ENCODE measurements at places on chromosomes 11 and 22.

GRCh38 chr11:69922596-69923111 is 103.4 kb upstream of the FGF3 start:
- no peak for DNase-seq

DNA sequence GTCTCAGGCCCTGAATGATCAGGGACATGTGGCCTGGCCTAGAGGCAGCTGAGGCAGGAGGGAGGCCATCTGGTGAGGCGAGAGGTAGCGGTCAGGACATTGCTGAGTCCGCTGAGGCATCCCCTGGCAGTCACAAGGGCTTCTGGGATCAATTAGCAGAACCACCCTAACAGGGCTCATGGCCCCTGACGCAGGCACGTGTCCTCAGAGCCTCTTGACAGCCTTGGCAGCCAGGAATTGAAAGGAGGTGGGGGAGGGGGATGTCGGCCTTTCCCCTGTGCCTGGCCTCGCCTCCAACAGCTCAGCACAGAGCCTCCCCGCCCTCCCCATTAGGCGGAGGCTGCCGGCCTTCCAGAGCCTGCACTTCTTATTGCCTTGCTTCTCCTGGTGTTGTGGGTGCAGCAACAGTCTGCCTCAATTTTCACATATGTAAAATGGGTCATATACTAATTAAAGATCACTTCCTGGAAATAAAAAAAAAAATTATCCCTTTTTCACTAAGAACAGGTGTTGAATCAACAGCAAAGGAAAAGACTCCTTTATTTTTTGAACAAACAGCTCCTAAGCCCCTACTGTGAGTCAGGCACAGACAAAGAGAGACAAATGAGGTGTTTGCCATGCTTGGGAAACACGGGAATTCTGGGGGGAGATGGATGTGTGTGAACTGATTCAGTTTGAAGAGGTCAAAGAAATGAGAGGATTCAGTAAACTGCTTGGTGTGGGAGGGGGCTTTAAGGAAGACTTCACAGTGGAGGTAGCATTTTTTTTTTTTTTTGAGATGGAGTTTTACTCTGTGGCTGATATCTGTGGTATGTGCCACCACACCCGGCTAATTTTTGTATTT is 55.3 kb downstream of the NFAM1 start:
- no peak for DNase-seq

- DNase-seq = no peak
Measured at GRCh38 chr11:44096360-44097185, 1.1 kb downstream of the EXT2 start.

DNA sequence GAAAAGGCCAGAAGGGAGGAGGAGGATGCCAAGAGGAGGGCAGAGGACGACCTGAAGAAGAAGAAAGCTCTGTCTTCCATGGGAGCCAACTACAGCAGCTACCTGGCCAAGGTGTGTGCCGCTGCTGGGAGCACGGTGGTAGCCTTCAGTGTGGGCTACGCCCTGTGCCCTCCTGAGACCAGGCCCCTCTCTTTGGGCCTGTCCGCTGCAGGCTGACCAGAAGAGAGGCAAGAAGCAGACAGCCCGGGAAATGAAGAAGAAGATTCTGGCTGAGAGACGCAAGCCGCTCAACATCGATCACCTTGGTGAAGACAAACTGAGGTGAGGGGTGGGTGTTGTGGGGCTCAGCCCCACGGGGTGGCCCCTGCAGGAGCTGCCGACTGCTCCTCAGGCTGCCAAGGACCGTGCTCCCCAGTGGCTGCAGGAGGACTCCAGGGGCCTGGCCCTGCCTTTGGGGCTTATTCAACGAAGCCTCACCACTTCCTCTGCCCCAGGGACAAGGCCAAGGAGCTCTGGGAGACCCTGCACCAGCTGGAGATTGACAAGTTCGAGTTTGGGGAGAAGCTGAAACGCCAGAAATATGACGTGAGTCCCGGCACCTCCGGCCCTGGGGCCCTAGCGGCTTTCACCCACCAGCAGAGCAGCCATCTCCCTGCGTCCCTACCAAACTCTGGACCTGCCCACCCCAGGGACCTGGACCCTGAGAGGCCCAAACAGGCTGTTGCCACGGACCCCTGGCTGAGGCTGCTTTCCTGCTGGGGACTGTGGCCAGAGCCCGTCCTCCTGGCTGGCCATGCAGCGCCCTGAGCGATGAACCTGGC is 12.6 kb upstream of the MRPL23 start:
- no peak for DNase-seq

GRCh38 chr11:12995188-12995587 is 13.9 kb upstream of the RASSF10 start:
- DNase-seq = no peak

- no peak for DNase-seq
Measured at GRCh38 chr11:1307998-1308742, 1.3 kb downstream of the TOLLIP start.

DNA sequence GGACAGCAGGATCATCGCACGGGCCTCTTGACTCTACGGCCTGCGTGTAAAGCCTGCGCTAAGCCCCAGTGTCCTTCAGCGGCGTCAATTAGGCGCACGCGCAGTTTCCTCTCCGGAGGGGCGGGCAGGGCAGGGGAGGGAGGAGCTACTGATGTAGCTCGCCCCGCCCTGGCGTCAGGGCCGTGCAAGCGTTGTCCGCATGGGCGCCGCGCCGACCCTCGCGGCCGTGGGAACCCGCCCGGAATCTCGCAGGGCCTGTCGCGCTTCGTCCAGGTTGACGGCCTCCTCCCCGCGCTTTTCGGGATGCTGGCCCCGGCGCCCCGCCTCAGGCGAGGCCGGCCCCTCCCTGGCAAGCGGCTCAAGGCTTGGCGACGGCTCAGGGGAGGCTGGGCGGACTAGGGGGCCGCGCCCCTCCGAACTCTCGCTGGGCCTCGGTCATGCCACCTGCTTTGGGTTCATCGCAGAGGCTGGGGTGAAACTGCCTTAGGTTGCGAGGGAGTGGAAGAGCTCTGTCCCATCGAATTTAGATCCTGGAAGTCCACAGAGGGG is 61.1 kb downstream of the ST3GAL4 start:
- peak; percentile 39 for DNase-seq

DNA sequence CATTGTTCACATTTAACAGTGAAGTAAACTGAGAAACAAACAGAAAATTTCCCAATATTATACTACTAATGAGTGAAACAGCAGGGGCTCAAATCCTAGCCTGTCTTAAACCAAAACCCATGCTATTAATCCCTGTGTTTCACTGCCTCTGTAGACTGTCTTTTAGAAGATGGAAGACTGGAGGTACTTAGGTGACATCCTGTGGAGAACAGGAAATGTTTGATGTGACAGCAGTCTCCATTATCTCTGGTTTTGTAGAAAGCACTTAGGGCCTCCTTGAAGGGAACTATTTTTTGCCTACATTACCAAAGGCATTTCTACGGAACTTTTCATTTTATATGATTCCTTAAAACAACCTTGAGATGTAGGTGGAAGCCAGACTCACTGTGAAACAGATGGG is 288.1 kb upstream of the SORL1-AS1 start:
- no peak for DNase-seq

- no peak for DNase-seq
Measured at GRCh38 chr11:43396617-43397016, 37.9 kb downstream of the TTC17 start.

DNA sequence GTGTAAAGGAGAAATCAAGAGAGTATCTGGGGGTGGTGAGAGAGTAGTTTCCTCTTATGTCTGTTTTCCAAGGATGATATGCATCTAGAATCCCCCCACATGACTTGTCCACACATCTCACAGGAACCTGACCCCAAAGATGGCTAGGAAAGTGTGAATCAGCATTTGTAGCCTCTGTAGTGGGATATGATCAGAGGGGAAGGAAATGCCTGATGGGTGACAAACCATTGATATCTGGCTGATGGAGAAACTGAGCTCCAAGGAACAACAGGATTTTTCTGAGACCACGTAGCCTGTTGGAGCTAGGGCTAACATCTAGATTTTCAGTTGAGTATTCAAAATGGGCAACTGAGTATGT is 369.4 kb downstream of the DDX10 start:
- no peak for DNase-seq

DNA sequence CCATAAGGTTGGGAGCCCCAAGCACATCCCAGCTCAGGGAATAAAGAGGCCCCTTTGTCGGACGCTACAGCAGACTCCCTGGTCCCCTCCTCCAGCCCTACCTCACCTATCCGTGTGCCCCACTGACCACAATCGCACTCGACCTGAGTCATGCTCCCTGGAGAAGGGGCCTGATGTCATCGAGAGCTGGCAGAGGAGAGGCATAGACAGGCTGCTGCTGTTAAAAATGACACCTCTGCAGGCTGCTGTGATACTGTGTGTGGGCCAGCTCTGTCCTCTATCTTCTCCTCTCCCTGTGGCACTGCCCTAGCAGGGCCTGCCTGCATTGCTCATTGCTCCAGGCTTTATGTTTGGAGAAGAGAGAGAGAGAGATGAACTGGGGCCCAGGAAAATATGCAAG is 123.4 kb upstream of the SYT13 start:
- no peak for DNase-seq

DNA sequence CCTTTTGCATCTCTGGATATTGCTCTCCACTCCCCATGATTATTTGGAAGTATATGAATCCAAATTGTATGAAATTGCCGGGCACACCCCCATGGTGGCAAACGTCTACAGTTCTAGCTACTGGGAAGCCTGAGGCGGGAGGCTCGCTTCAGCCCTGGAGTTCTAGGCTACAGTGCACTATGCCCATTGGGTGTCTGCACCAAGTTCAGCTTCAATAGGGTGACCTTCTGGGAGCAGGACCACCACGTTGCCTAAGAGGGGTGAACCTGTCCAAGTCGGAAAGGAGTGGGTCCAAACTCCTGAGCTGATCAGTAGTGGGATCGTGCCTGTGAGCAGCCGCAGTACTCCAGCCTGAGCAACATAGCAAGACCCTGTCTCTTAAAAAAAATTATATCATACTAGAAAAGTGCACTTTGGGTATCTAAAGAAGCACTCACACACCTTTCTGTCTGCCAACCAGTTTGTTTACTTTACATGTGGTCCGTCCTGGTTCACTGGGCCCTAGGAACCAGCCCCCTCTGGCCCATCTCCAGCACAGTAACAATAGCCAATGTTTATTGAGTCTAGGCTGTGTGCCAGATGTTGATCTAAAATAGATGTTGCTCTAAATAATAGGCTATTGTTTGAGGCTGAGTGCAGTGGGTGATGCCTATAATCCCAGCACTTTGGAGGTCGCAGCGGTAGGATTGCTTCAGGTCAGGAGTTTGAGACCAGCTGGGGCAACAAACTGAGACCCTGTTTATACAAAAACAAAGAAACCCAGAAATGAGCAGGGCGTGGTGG is 16.4 kb upstream of the KAT5 start:
- DNase-seq = no peak

GRCh38 chr11:45622283-45622682 is 43.1 kb downstream of the CHST1 start:
- no peak for DNase-seq

DNA sequence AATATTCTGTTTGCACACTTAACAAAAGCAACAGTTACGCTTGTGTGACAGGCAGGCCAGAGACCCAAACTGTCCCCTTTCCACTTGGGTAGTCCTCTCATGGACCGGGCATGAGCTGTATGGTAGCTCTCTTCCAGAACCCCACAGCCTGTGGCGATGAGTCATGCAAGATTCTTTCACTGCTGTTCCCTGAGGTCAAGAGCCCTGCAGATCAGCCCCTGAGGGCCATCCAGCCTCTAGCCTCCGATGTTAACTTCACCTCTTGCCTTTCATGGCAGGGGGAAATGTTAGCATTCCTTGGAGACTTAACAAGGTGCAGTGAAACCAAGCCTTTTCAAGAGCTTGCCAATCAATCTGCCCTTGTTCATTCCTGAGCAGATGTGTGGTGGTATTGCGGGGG is 63.2 kb upstream of the DEUP1 start:
- DNase-seq = no peak

DNA sequence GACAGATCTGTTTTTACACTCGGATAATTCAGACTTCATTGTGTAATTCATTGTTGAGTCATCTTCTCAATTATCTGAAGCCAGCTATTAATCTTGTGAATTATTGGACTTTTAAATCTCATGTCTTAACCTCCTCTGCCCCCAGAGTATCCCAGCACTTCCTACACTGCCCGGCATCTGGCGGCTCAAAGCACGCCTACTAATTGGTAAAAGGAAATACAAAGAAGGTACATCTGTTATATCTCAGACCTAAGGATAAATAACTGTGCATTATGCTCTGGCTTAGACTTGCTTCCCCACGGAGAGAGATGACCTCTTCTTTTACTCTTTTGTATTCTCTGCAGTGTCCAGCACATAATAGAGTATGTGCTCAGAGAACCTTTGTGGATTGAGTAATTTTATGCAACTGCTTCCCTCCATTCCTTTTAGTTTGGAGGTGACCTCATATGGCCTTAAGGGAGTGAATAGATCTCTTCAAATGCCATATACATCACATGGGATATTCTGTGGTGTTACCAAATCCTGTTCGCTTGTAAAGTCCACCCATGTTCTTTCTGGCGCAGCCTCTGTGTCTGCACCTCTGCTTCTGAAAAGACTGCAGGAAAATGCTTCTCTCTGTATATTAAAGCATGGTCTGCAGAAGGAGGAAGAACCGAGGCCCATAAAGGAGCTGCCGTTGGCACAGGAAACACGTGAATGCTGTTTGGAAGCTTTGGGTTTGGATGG is 125.6 kb upstream of the SORL1-AS1 start:
- no peak for DNase-seq

DNA sequence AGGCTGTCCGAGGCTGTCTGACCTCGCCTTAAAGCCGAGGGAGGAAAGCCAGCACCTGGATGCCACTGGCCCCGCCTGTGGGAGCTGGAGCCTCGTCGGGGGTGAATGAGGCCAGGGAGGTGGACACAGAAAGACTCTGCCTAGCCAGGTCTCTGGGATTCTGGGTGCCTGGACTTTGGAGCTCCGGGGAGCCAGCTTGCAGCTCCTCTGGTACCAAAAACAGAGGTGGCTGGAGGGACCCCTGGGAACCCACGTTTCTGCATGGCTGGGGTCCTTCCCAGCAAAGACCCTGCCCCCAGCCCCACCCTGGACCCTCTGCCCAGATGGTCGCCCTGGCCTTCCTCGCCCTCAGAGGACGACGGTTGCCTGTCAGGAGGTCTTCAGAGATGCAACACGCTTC is 239.7 kb downstream of the BRD1 start:
- no peak for DNase-seq

- no peak for DNase-seq
Measured at GRCh38 chr11:35160246-35160824, 21.4 kb downstream of the CD44 start.

DNA sequence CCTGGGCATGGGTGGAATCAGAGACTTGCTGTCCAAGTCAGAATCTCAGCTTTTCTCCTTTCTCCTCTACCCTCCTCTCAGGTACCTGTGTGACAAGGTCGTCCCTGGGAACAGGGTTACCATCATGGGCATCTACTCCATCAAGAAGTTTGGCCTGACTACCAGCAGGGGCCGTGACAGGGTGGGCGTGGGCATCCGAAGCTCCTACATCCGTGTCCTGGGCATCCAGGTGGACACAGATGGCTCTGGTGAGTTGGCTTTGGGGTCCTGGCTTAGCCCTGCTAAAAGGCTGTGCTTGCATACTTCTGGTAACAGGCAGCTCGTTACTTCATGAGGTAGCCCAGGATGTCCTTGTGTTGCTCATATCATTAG is 10.7 kb downstream of the MCM5 start:
- no peak for DNase-seq

GRCh38 chr22:31343235-31344191 is 2.6 kb downstream of the PATZ1 start:
- no peak for DNase-seq

GRCh38 chr22:48654492-48654891 is 1173.2 kb downstream of the BRD1 start:
- no peak for DNase-seq

Measured in stimulated activated CD8-positive, alpha-beta memory T cell treated with anti-CD3 and anti-CD28 coated beads, Interleukin-7, amount 100 ng/mL, for 1 hour (primary cell).